ENCODE measurements at places on chromosomes 12 and 14. TPM values are rescaled to one million over a fixed set of nuclear protein-coding genes. Genes with fewer than 3 reads are reported as not detected.

DNA sequence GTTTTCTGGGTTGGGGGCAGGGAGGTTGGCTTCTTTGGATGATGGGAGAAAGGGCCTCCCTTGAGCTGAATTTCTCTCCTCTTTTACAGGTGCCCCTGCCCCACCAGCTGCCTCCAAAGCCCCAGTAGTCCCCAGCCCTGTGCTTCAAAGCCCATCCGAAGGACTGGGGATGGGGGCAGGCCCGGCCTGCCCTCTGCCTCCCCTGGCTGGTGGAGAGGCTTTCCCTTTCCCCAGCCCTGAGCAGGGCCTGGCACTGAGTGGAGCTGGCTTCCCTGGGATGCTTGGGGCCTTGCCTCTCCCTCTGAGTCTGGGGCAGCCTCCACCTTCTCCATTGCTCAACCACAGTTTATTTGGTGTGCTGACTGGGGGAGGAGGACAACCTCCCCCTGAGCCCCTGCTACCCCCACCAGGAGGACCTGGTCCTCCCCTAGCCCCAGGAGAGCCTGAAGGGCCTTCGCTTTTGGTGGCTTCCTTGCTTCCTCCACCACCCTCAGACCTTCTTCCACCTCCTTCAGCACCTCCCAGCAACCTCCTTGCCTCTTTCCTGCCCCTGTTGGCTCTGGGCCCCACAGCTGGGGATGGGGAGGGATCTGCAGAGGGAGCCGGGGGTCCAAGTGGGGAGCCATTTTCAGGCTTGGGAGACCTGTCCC is 4.0 kb downstream of the MBD6 start:
- peaks cover 15% of the 10 kb centered on the region for H3K36me3 ChIP-seq
- H3K27ac ChIP-seq: no peak overlapping the region
- H3K4me1 ChIP-seq: peaks cover 22% of the 10 kb centered on the region
- no peak for DNase-seq

- peak; percentile 44 for DNase-seq
- no peak overlapping the region for H3K27ac ChIP-seq
- H3K4me1 ChIP-seq: no peaks in the 10 kb centered on the region
- no peak overlapping the region for H3K4me3 ChIP-seq
These were observed 71.5 kb upstream of the DAAM1 start for GRCh38 chr14:59116984-59117415.

GRCh38 chr12:30795410-30796312 is 40.9 kb upstream of the CAPRIN2 start:
- H3K27me3 ChIP-seq: peaks cover 11% of the 10 kb centered on the region
- peak overlapping the region; percentile 22 for H3K4me3 ChIP-seq
- DNase-seq: no peak

DNA sequence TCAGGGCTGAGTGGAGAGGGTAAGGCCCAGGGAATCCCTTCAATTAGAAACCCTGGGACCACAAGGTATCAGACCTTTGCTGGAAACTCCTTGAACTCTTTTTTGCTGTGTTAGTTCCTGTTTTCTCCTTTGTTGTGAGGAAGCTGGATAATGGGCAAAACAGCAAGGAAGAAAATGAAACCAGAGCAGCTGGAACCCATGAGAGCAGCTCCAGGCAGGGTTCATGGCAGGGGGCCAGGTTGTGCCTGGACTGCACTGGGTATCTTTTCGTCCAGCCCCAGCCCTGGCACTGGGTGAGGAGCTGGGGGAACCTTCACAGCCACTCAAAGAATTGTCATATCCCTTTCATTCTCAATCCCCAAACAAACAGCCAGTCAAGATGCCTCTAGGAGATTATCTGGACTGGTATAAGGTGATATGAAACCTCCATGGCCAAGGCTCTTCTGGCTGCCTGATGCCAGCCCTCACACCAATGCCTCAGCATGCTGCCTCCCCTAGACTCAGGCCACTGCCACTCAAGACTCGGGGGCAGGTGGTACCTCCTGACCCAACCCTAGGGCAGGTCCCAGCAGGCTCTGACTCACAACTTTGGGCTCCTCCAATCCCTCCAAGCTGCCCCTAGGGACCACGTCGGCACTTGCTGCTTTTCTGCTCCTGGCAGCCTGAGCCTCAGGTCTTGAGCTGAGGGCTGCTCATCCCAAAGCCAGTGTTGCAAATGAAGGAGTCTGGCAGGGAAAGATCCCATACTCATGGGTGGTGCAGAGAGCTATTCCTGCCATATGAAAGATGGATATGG is 16.5 kb downstream of the FAM186B start:
- H3K36me3 ChIP-seq: peaks cover 4% of the 10 kb centered on the region
- H3K4me1 ChIP-seq: no peaks in the 10 kb centered on the region
- no peak for DNase-seq
- H3K27me3 ChIP-seq: no peaks in the 10 kb centered on the region

DNA sequence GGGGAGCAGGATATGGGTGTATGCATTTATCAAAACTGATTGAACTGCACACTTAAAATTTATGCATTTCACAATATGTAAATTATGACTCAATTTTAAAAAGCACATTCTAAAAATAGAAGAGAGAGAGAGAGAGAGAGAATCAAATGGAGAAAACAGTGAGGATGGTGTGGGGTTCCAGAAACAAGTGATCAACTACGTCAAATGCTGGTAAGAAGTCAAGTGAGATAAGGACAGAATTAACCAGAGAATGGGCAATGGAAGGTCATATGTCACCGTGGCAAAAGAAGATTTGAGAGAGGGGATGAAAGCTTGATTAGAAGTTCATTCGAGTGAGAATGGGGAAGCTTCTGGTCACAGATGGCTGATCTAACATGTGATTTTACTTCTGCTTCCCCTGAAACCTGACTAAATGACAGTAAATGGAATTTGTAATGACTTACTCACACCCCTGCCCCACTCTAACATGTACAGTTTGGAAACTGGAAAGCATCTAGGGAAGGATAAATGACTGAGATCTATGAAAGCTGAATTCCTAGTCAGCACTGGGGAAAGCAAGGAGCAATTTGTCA is 276.5 kb upstream of the AMIGO2 start:
- H3K27ac ChIP-seq: no peak overlapping the region
- peaks cover 5% of the 10 kb centered on the region for H3K4me1 ChIP-seq
- H3K4me3 ChIP-seq: no peak overlapping the region
- peak; percentile 44 for DNase-seq
- no peaks in the 10 kb centered on the region for H3K36me3 ChIP-seq

GRCh38 chr14:103730490-103731035 is 15.0 kb downstream of the ZFYVE21 start:
- H3K27ac ChIP-seq: no peak overlapping the region
- no peak for DNase-seq
- H3K36me3 ChIP-seq: peaks cover 13% of the 10 kb centered on the region
- H3K27me3 ChIP-seq: no peaks in the 10 kb centered on the region

DNA sequence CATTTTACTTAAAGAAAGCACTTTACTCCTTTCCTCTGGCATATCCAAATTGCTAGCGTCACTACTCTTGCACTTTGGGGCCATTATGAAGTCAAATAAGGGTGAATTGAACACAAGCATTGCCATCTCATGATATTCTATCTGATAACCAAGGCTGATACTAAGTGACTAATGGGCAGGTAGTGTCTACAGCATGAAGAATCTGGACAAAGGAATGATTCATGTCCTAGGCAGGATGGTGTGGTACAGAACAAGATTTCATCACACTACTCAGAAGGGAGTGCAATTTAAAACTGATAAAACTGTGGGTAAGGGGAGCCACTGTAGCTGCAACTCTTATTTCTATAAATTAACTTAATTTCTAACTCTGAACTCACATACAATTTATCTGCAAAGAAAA is 7.7 kb upstream of the SLC6A15 start:
- H3K27ac ChIP-seq: no peak overlapping the region
- H3K27me3 ChIP-seq: no peaks in the 10 kb centered on the region
- no peak for DNase-seq

DNA sequence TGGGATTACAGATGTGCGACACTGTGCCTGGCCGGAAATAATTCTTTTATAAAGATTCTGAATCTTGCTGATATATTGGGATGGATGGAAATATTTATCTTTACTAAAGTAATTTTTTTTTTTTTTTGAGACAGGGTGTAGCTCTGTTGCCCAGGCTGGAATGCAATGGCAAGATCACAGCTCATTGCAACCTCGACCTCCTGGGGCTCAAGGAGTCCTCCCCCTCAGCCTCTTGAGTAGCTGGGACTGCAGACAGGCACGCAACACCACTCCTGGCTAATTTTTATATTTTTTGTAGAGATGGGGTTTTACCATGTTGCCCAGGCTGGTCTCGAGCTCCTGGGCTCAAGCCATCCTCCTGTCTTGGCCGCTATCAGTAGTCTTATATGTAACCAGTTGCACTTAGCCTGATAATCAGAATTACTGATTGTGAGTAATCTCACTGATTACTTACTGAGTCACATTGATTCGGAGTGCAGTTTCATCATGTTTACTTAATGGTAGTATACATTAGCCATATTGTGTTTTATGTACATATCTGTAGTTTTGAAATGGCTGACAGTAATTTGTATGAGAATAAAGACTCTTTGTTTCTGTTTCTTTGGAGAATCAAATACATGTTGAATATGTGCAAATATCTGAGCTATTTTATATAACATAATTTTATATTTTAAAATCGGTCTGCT is 50.4 kb upstream of the LRTM2 start:
- H3K4me1 ChIP-seq: no peaks in the 10 kb centered on the region
- peaks cover 4% of the 10 kb centered on the region for H3K36me3 ChIP-seq
- H3K4me3 ChIP-seq: no peak overlapping the region
- no peaks in the 10 kb centered on the region for H3K27me3 ChIP-seq
- DNase-seq: no peak

GRCh38 chr12:1529228-1529861 is 65.0 kb downstream of the FBXL14 start:
- no peaks in the 10 kb centered on the region for H3K27me3 ChIP-seq
- no peak for DNase-seq
- H3K27ac ChIP-seq: no peak overlapping the region
- H3K4me3 ChIP-seq: peak overlapping the region; percentile 78
- peaks cover 26% of the 10 kb centered on the region for H3K4me1 ChIP-seq

GRCh38 chr12:112557951-112558630 is 139.3 kb downstream of the PTPN11 start:
- H3K4me3 ChIP-seq: no peak overlapping the region
- no peaks in the 10 kb centered on the region for H3K4me1 ChIP-seq
- H3K36me3 ChIP-seq: no peaks in the 10 kb centered on the region
- no peak overlapping the region for H3K27ac ChIP-seq

DNA sequence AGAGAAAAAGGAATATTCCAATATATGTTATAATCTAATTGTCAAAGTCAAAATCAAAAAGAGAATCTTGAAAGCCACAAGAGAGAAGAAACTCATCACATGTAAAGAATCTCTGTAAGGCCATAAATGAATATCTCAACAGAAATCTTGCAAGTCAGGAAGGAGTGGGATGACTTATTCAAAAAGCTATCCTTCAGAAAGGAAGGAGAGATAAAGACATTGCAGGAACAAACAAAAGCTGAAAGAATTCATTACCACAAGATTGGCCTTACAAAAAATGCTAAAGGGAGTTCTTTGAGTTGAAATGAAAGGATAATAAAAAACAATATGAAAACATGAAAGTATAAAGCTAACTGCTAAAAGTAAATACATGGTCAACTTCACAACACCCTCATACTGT is 286.8 kb downstream of the LRIG3 start:
- H3K36me3 ChIP-seq: no peaks in the 10 kb centered on the region
- no peak overlapping the region for H3K4me3 ChIP-seq
- no peak overlapping the region for H3K27ac ChIP-seq
- DNase-seq: no peak
- H3K4me1 ChIP-seq: no peaks in the 10 kb centered on the region
- H3K27me3 ChIP-seq: no peaks in the 10 kb centered on the region

NFATC4 gene
- total RNA-seq: 19.2 TPM

ASCL1 gene
- total RNA-seq: 21.4 TPM

Data from GM12878 (cell line).